ENCODE measurements at places on chromosomes 1 and 21. TPM values are rescaled to one million over a fixed set of nuclear protein-coding genes. Genes with fewer than 3 reads are reported as not detected.

DNA sequence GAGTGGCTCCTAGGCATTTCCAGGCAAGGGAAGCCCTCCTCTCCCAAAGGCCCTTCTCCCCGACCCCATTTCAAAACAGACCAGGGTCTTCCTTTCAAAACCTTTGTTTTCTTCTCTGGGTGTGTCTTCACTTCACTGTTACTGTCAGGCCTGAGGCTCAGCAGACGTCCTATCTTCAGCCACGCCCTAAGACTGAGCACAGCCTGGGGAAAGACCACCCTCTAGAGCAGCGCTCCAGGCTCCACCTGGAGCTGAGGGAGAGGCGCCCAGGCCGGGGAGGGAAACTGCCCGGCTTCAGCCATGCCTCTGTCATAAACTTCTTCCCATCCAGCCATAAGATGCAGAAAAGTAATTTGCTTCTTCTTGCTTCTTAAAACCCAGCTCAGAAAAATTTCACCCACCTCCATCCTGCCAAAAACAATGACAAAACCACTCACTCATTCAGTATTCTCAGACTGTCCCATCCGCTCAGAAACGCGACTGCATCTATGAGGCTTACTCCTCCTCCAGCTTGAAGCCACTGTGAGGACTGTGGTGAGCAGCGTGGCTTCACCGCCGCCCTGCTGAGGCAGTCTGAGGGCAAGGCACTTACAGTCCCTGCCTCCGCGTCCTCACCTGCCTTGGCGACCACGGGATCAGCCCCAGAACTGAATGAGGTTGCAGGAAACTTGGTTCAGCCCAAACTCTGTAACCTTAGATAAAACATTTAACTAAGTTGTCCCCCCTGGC lies 36.1 kb downstream of the VN1R5 start:
- DNase-seq: no peak

GRCh38 chr1:232921381-232921780 lies 29.0 kb upstream of the NTPCR start:
- no peak for DNase-seq

DNA sequence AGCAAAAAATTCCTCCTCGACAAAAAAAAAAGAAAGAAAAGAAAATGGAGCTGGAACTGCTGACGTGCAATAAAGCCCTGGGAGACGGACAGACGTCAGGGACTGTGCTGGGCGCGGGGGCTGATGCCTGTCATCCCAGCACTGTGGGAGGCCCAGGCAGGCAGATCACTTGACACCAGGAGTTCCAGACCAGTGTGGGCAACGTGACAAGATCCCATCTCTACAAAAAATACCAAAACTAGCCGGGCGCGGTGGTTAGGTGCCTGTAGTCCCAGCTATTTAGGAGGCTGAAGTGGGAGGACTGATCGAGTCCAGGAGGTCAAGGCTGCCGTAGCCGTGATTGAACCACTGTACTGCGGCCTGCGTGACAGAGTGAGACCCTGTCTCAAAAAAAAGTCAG lies 3.6 kb upstream of the ANKRD65 start:
- DNase-seq: no peak

GRCh38 chr1:75133750-75134646 lies at the start of gene LHX8:
Gene LHX8, plus strand, starts transcription at chr1:75134388. Its CDS starts 2,227 bp downstream, at chr1:75136615.
- no peak for DNase-seq

Gene VPS13D
- 69.0 TPM for total RNA-seq

Gene KISS1
- total RNA-seq: not detected

Gene TNNT2
- total RNA-seq: 69.8 TPM

Gene OR2L5
- not detected for total RNA-seq
